Activated CD8-positive, alpha-beta T cell treated with anti-CD3 and anti-CD28 coated beads for 36 hours (primary cell): ENCODE measurements at places on chromosomes 5 and 9.

GRCh38 chr5:112434641-112435040 lies 15.6 kb upstream of the EPB41L4A start:
- H3K4me3 ChIP-seq = no peak overlapping the region
- H3K36me3 ChIP-seq = no peaks in the 10 kb centered on the region
- peaks cover 5% of the 10 kb centered on the region for H3K27me3 ChIP-seq
- DNase-seq = no peak

- no peaks in the 10 kb centered on the region for H3K4me1 ChIP-seq
- H3K4me3 ChIP-seq = no peak overlapping the region
- no peaks in the 10 kb centered on the region for H3K27me3 ChIP-seq
- DNase-seq = no peak
Observed at GRCh38 chr9:737400-738120, 103.9 kb upstream of the DMRT1 start.

DNA sequence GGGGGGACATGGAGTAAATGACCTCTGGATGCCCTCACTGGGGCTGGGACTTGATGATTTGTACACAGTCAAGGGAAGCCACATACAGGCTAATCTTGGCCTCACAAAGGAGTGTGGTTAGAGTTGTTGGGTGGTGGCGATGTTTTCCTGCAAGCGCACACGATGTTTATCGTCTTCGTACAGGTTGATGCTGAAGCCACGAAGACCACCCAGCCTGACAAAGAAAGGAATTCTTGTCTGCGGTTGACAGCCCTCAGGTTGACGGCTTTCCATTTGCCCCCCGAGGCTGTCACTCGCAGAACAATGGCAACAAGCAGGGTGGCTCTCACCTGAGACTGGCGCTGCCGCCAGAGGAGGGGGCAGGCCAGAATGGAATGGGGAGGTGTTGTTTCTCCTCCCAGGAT lies 14.1 kb upstream of the XPA start:
- H3K27ac ChIP-seq = no peak overlapping the region
- H3K4me3 ChIP-seq = no peak overlapping the region
- no peaks in the 10 kb centered on the region for H3K27me3 ChIP-seq
- H3K36me3 ChIP-seq = no peaks in the 10 kb centered on the region
- peaks cover 15% of the 10 kb centered on the region for H3K4me1 ChIP-seq

GRCh38 chr5:180012316-180012715 lies 59.2 kb downstream of the RNF130 start:
- peaks cover 3% of the 10 kb centered on the region for H3K36me3 ChIP-seq
- no peak overlapping the region for H3K4me3 ChIP-seq
- no peak overlapping the region for H3K27ac ChIP-seq
- H3K27me3 ChIP-seq = no peaks in the 10 kb centered on the region

GRCh38 chr5:26232706-26233105 lies 805.7 kb downstream of the CDH9 start:
- no peak overlapping the region for H3K4me3 ChIP-seq
- no peaks in the 10 kb centered on the region for H3K27me3 ChIP-seq
- no peak overlapping the region for H3K27ac ChIP-seq
- no peaks in the 10 kb centered on the region for H3K4me1 ChIP-seq
- no peak for DNase-seq
- H3K36me3 ChIP-seq = no peaks in the 10 kb centered on the region

DNA sequence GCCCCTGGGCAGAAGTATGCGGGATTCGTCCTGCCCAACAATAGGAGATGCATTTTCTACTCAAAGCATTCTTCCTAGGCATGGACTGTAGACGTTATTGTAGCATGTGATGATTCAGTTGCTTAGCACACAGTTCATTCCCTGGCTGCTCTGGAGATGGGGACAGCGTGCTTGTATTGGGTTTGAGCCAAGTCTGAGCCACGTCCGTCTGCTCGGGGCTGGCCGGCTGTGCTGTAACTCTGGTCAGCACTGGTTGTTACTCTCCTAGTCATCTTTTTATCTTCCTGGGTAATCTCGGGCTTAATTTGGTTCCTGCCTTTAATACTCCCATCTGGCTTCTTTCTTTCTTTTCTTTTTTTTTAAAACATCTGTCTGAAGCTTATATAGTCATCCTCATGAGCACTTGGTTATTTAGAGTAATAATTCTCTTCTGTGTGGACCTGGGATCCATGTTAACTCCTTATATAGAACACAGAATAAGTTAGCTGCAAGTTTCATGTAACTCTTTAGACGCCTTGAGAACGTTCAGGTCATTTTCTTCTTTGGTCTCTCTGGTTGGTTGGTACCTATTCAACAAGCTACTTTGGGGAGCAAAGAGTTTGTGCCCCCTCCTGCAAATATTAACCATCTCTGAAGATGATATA lies 118.8 kb upstream of the RPS23 start:
- H3K36me3 ChIP-seq = no peaks in the 10 kb centered on the region
- H3K27ac ChIP-seq = no peak overlapping the region
- H3K4me1 ChIP-seq = no peaks in the 10 kb centered on the region
- H3K4me3 ChIP-seq = no peak overlapping the region
- H3K27me3 ChIP-seq = no peaks in the 10 kb centered on the region

DNA sequence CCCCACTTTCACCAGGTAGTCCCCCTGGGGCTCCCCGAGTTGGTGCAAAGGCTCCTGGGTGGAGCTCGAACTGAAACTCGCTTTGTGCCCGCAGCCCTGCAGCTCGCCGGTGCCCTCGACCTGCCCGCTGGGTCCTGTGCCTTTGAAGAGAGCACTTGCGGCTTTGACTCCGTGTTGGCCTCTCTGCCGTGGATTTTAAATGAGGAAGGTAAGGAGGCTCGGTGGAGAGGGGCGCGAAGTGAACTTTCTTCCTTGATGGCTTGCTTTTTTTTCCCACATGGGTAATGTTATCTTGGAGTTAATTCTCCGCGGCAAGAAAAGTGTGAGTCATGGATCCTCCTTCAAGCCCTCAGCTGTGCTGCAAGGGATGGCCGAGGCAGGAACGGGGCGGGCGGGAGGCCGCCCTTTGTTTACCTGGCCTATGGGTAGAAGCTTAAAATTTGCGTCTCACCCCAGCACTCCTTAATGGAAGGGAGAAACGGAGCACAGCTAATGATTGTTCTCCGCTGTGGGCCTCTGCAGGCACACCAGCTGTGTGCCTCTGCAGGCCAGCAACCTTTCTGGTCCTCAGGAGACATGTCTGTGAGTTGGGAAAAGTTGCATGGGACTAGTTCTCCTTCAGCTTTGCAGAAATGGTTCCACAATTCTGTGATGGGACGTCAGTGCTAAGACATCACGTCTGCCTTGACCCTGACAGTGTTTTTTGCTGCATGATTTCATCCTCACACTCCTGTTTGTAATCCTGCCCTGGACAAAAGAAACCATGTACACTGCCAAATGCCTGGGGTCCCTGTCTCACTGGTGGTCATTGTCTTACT lies 1.1 kb downstream of the MAMDC2 start:
- no peaks in the 10 kb centered on the region for H3K36me3 ChIP-seq
- peaks cover 3% of the 10 kb centered on the region for H3K4me1 ChIP-seq
- peak; percentile 12 for DNase-seq
- H3K4me3 ChIP-seq = peak overlapping the region; percentile 9
